Stimulated activated CD8-positive, alpha-beta memory T cell treated with anti-CD3 and anti-CD28 coated beads, Interleukin-15, amount 100 ng/mL, for 1 hour (primary cell): ENCODE measurements at places on chromosomes 12 and 14.

DNA sequence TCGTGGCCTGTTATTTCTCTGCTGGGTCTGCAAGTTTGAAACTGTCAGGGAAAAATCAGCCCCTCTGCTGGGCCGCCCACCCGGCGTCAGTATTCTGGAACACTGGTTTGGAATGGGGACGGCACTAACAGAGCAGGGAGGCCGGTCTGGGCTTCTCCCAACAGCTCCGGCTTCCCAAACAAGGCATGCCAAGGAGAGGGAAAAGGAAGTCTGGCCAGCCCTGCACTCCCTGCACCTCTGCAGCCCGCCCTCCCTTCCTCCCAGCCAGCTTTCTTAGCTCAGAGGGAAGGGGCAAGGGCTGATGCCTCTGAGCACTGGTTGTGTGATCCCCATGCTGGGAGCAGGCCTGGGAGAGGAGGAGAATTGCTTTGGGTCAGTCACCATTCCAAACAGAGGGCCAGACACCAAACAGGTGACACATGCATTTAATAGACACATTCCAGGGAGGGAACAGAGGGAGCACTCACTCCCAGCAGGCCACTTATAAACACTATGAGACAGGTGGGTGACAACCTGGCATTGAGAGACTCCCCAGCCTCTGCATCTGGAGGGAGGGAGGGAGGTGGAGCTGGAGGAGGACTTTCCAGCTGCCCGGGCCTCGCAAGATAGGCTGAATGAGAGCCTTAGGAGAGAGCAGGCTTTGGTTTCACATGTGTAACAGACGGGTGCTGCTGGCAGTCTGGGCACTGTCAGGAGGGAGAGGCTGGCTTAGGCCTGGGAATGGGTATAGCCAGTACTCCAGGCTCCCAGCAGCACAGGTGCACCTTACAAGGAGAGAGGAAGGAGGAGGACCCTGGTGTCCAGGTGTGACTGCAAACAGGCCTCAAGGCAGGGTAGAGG, 10.3 kb downstream of the KRT75 start:
- DNase-seq: no peak

GRCh38 chr14:23787436-23787835, 151.3 kb downstream of the DHRS2 start:
- no peak for DNase-seq

DNA sequence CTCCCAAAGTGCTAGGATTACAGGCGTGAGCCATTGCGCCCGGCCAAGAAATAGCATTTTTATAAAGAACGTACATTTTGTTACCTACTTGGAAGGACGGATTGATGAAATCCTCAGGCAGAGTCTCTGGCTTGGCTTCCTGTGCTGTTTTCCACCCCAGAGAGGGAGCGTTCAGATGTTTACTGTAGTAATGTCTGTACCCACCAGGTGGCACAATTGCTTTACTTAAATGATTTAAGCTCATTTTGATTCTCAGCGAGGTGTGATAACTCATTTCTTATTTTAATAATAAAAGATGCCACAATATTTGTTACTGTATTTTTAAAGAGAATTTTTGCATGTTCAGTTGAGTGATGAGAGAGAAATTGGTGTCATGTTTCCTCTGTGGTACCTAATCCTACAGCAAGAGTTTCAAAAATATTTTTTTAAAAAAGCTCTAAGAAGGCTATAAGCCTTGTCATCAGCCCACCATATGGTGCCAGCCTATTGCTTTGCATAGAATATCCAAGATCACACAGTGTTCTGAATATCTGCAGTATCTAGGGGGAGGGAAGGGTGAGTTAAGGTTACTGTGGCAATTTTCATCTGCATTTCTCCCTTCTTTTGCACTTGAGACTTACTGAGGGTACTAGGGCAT, 82.6 kb upstream of the TRAF3 start:
- DNase-seq: peak; percentile 52

DNA sequence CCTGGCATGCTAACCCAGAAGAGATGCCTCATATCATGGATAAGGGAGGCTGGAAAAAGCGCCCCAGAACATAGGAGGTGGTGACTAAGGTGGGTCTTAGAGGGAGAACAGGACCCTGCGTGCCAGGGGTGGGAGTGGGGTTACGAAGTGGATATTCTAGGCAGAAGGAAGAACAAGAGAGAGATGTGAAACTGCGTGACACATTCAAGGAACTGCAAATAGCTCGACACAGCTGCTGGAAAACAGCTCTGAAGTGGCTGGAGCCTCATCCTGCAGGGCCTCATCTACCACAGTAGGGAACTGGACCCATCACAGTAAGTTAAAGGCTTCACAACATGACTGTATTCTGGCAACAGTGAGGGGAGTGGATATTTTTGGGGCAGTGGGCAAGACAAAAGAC, 61.1 kb downstream of the RNF34 start:
- DNase-seq: no peak

GRCh38 chr12:119699199-119699760, 31.3 kb downstream of the PRKAB1 start:
- DNase-seq: no peak

DNA sequence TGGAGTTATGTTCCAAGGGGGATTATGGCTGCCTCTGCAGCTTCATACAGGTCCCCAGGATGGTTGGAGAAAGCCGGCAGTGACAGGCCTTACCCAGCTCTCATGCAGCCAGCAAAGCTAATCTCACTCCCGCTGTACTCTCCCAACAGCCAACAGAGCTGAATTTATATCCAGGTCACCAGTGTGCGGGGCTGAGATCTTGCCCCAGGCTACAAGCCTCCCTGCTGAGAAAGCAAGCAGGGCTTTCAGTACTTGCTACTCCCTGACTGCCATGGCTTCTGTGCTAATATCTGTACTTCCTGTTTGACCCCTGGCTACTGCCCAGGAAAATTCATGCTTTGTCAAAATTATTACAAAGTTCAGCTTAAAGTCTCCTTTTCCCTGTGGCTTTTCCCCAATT, 92.9 kb downstream of the ATP23 start:
- DNase-seq: no peak

DNA sequence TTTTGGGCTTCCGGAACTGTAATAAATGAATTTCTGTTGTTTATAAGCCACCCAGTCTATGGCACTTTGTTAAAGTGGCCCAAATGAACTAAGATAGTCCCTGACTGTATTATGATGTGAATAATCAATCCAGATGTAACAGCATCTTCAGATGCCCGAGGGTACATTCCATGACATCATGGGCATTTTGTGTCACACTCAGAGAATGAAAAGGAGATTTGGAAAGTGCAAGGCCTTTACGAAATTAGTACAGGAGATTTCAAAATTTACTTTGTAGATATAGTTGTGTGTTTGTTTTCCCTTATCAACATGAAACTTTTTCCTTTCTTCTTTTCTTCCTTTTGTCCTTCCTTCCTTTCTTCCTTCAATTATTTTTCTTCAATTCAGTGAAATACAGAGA, 54.2 kb upstream of the AMIGO2 start:
- no peak for DNase-seq

DNA sequence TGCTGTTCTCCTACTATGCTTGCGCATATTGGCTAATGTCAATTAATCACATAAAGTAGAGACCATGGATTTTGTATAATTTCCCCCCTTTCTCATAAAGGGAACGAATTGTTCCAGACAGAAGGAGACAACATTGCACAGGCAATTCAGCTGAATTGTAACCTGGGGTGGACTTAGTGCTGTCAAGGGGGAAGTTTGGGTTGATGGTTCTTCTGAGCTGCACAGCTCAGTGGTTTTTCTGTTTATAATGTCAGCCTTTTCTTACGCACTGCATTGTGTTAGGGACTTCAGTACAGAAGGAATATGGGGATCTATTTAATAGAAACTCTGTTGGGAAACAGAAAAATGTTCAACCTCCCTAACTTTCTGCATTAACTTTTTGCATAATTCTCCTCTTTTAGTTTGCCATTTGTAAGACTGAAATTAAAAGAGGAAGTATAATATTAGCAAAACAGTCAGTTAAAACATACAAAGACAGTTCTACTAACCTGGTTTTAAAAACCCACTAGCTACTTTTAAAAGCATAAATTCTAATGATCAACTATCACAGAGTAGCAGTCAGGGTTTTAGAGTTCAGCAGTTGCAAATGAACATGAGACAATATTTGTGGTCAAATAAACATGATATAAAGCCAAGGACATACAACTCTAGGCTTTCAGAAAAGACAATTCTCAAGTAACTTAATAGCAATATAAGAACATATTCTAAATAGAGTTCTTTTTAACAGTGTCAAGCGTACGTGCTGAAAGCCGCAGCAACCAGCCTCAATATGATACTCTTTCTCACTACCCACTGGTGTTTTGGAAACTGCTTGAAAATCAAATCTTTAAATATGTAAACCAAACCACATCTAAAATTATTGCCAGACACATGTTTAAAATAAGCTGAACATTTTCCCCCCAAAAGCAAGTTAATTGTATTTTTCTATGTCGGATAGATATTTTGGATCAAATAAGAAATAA, 393.0 kb downstream of the FSCB start:
- no peak for DNase-seq

- DNase-seq: no peak
These were observed 35.3 kb upstream of the CLEC6A start for GRCh38 chr12:8420506-8420905.

DNA sequence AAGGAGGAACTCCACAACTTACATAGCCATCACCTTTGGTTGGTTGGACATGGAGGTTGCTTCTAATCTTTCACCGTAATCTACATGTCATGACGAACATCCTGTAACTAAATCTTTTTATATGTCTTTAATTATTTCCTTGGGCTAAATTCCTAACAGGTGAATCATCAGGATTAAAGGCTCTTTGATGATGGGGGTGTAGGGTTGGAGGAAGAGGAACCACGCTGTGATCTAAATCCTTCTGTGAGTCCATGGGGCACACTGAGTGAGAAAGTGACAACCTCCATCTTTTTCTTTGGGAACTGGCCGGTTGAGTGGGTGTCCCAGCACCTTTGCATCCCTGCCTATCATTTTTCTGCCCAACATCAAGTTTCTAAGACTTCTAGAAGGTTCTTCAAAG, 31.1 kb upstream of the MAP1LC3B2 start:
- no peak for DNase-seq

- no peak for DNase-seq
These were observed 129.1 kb upstream of the PPFIA2 start for GRCh38 chr12:81888106-81888740.

GRCh38 chr14:57346741-57347140, 43.6 kb upstream of the NAA30 start:
- DNase-seq: no peak

GRCh38 chr12:82757656-82758055, 71.0 kb downstream of the TMTC2 start:
- DNase-seq: no peak

- DNase-seq: no peak
These were observed 91.2 kb upstream of the PARP11 start for GRCh38 chr12:3964439-3964838.

DNA sequence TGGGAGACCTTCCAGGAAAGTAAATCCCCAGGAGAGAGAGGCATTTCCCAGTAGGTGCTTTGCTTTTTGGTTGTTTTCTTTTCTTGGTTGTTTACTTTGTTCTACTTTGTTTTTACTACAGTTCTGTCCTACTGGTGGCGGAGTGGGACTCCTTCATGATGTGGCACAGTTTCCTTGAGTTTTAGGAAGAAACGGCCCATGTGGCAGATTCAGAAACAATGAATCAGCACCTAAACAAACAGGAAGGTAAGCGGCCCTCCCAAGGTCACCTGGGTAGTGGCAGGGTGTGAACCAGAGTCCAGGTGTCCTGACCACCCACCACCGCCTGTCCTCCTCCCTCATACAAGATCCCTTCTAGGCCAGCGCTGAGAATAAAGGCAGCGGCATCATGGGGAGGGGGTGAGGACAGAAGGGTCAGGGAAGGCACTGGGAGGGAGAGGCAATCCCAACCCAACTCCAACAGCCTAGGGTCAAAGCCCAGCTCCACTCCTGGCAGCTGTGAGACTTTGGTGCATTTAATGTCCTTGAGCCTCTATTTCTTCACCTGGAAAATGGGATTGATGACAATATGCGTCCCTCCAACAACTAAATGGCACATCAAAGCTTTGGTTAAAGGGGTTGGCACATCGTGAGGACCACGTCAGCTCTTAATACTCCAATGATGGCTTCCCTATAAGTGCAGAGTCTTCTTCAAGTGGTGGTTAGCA, 111.5 kb upstream of the BCL2L14 start:
- no peak for DNase-seq

DNA sequence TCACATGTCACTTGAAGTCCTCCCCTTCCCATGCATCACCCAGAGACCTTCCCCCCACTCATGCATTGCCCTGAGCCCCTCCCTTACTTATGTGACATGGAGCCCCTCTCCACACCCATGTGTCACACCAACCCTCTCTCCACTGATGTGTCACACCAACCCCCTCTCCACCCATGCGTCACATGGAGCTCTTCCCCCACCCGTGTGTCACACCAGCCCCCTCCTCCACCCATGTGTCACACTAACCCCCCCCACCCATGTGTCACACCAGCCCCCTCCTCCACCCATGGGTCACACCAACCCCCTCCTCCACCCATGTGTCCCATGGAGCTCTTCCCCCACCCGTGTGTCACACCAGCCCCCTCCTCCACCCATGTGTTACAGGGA, 30.4 kb downstream of the RTL1 start:
- DNase-seq: no peak

- no peak for DNase-seq
These were observed 22.3 kb downstream of the CRADD start for GRCh38 chr12:93699271-93700145.

GRCh38 chr12:94511506-94511905, 51.8 kb upstream of the CEP83 start:
- DNase-seq: no peak

- DNase-seq: no peak
These were observed 879.7 kb downstream of the GALC start for GRCh38 chr14:87113286-87113685.

DNA sequence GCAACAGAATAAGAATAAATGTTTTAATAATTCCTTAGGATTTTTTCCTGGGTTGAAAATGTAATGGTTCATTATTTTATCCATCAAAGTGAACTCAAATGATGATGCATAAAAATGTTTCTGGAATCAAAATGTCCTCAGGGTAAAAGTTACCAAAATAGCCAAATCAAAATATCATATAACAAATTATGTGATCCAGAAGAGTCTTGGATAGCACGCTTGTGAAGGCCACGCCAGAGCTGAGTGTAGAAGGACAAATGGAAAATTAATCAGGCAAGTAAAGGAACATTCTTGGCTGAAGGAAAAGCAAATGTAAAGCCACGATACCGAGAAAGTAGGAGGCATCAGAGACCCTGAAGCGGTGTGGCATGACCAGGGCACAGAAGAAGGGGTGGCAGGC, 169.2 kb downstream of the CAPZA3 start:
- no peak for DNase-seq

DNA sequence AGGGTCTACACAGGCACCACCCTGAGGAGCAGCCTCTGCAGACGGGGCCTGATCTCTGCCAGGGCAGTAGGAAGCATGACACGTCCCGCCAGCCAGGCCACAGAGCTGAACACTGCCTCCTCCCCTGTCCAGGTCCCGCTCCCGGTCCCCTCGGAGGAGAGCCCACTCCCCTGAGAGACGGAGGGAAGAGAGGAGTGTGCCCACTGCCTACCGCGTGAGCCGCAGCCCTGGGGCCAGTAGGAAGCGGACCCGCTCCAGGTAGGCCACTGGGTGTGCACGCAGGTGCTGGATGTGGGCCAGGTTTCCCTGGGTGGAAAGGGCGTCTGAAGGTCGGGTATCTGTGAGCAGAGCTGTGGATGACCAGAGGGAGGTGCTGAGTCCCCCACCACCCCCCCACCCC, 41.9 kb upstream of the MMP17 start:
- DNase-seq: no peak

- DNase-seq: no peak
These were observed 40.8 kb downstream of the GPR65 start for GRCh38 chr14:88045705-88046104.
